ENCODE measurements at places on chromosomes 3 and 15. TPM values are rescaled to one million over a fixed set of nuclear protein-coding genes. Genes with fewer than 3 reads are reported as not detected.

The GPR27 gene
- total RNA-seq = 0.17 TPM

The ATP10A gene
- total RNA-seq = 57.9 TPM

DNA sequence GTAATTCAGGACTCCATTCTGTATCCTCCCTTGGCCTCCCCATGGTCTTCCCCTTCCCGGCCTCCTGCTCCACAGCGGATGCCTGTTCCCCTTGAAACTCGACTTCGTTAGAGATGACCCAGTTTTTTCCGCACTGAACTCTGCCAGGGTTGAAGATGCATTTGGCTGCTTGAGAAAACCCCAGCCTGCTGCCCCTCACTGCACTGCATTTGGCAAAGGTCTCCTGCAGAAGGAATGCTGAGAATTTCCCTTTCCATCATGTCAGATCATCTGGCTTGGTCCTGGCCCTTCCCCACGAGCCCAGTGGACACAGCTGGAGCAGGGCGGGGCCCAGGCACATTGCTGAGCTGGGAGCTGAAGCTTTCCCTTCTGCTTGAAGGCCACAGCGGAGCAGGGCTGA is 37.6 kb upstream of the RGMA start:
- no peak for DNase-seq

DNA sequence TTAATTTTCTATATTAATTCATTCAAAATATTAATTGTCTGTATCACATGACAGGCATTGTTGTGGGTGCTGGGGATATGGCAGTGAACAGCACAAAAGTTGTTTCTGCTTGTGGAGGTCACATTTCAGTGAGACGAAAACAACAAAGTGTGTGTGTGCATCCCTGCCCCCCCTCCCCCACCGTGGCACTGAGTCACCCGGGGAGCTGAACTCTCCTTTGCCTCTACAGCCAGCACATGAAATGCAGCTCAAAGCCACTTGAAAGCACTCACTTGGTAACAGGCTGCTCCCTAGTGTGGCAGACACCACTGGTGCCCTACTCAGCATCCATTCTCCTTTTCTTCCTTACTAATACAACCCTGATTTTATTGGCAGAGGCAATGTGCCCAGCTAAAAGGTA is 16.9 kb upstream of the SCAMP5 start:
- DNase-seq = no peak

The ULK3 gene
- total RNA-seq = 60.4 TPM

The VGLL3 gene
- total RNA-seq = not detected

The RTP4 gene
- 17.1 TPM for total RNA-seq

GRCh38 chr3:63613561-63613960 is 38.9 kb upstream of the SNTN start:
- DNase-seq = no peak

DNA sequence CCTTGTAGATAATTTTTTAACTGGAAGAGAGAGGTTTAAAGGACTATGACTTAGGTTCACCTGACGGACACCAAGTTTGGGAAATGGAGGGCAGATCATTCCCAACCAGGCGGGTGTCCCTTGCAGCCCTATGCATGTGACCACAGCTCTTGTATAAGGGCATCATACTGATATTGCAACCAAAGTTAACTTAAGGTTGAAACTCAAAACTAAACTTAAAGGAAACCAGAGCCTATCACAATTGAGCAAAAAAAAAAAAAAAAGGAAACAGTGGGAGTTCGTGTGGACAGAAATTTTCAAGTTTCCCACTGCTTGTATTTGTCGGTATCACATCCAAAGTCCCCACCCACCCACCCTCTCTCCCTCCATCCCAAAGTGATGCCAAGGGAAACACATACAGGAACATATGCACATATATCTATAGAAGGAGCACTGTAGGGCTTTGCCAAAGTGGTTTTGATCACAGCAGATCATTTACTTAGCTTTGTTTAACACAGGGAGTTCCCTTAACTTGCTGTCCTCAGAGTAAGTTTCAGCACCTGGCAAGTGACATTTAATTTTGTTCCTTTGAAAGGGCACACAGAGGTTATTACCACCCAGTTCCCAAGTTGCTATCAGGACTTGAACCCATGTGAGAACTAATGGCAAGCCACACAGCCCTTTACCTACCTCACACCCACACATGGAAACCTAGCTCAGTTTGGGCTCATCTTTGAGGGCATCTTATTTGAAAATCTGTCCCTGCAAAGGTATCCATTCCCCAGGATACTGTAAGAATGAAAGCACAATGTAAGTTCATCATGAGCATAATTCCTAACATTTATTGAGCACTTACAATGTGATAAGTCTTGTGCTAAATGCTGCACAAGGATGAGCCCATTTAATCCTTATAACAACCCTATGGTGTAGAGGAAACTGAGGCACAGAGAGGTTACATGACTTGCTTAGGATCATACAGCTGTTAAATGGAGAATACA is 204.5 kb upstream of the CMC1 start:
- no peak for DNase-seq

The UROC1 gene
- not detected for total RNA-seq

DNA sequence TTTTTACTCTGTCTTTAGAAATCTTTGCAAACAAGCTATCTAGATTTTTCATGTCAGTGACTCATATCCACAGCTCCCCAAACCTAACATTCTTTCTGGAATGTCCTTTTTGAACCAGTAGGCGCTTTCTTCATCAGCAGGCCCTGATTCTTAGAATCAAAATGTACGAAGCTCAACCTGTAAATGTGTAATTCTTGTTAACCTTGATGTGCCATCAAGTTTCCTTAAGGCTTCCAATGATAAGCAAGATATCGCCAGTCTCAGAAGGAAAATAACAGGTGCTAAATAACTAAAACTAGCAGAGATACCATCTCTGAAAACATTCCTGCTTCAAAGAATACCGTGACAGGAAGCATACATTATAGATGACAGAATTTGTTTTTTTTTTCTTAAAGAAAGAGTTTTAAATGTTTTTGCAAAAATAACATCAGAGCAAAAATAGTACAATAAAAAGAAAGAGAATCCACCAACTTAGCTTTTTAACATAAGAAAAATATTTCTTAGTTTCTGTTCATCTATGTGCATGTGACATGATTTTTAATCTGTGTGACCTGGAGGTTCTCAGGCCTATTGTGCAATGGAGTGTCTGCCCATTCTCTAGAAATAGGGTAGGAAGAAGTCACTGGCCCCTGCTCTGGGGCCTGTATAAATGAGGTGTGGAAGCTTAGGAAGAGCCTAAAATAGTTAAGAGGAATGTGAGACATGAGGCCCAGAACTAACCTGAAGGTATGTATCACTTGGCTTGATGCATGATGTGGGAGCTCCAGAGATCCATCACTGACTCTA is 14.7 kb upstream of the SECISBP2L start:
- DNase-seq = no peak

The FGD5 gene
- not detected for total RNA-seq

The IQCH gene
- total RNA-seq = 1.2 TPM

DNA sequence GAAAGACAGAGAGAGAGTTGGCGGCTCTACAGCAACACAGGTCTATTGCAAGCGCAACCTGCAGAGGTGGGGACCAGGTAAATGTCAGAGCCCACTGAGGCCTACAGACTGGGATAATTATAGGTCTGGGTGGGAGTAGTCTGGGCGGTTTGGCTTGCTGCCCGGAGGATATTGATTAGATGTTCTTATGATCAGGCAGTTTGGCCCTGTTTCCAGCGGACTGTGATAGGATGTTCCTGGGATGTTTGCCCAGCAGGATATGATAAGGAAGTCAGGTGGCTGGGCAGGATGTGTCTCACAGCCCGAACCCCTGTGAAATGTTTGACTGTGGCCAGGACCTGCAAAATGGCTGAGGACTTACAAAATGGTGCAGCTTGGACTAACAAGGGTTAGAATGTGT is 364.9 kb downstream of the NAALADL2 start:
- no peak for DNase-seq
